ENCODE measurements at places on chromosomes 16 and 17. TPM values are rescaled to one million over a fixed set of nuclear protein-coding genes. Genes with fewer than 3 reads are reported as not detected.

Gene SOX8
- total RNA-seq: 1.8 TPM

Gene EXOC3L1
- total RNA-seq: 2.8 TPM

Gene CCL17
- total RNA-seq: not detected

Gene C16orf46
- total RNA-seq: 1.5 TPM

Gene CES3
- 0.62 TPM for total RNA-seq

Gene NUBP2
- 32.3 TPM for total RNA-seq

Gene PRR29
- total RNA-seq: 0.51 TPM

Gene KRT23
- 0.13 TPM for total RNA-seq

Gene CEP131
- total RNA-seq: 6.8 TPM

Gene TMEM95
- not detected for total RNA-seq

Gene ABR
- total RNA-seq: 158 TPM

Gene CDH8
- total RNA-seq: 0.38 TPM

Gene SMPD3
- not detected for total RNA-seq

All from cardiac septum (tissue), 1 donor.